ENCODE measurements at places on chromosomes 11 and 22. TPM values are rescaled to one million over a fixed set of nuclear protein-coding genes. Genes with fewer than 3 reads are reported as not detected.

The TEX12 gene
- 0.17 TPM for total RNA-seq

The SYT12 gene
- 0.26 TPM for total RNA-seq

The RAPSN gene
- total RNA-seq, result 0.17 TPM

The RAG1 gene
- total RNA-seq, result 0.99 TPM

The MORC2 gene
- total RNA-seq, result 16.7 TPM

The CCDC73 gene
- total RNA-seq, result under 0.01 TPM

The TSGA10IP gene
- total RNA-seq, result not detected

The PRR33 gene
- total RNA-seq, result not detected

The BIRC3 gene
- 3.3 TPM for total RNA-seq

The RAB38 gene
- total RNA-seq, result 10.1 TPM

The CAT gene
- total RNA-seq, result 93.8 TPM

The GAB4 gene
- total RNA-seq, result not detected

The APOL5 gene
- not detected for total RNA-seq

The MUC2 gene
- not detected for total RNA-seq

The OR5P2 gene
- total RNA-seq, result not detected

The TCP11L1 gene
- total RNA-seq, result 24.1 TPM

The AGBL2 gene
- 2.1 TPM for total RNA-seq

The MS4A3 gene
- not detected for total RNA-seq

The C11orf42 gene
- total RNA-seq, result not detected

The MRGPRX3 gene
- total RNA-seq, result not detected

The CCDC188 gene
- total RNA-seq, result 0.33 TPM

The LTO1 gene
- 20.3 TPM for total RNA-seq

The KRTAP5-1 gene
- not detected for total RNA-seq

The SLC22A8 gene
- total RNA-seq, result not detected

The APOA4 gene
- not detected for total RNA-seq

The TMEM86A gene
- 0.83 TPM for total RNA-seq

The UNC93B1 gene
- total RNA-seq, result 20.5 TPM

The TXN2 gene
- 20.5 TPM for total RNA-seq

The OR4A16 gene
- total RNA-seq, result not detected

The ANO3 gene
- 5.1 TPM for total RNA-seq

The TRIM6 gene
- 8.6 TPM for total RNA-seq

The OR8D1 gene
- total RNA-seq, result not detected

The STX3 gene
- 19.0 TPM for total RNA-seq

The ZBTB44 gene
- 43.9 TPM for total RNA-seq

The PRODH gene
- not detected for total RNA-seq

The SEC14L6 gene
- 0.66 TPM for total RNA-seq

The MEI1 gene
- 0.33 TPM for total RNA-seq

The GGT5 gene
- under 0.01 TPM for total RNA-seq

The SAC3D1 gene
- total RNA-seq, result 10.0 TPM

The TMEM126B gene
- 61.4 TPM for total RNA-seq

The RBX1 gene
- total RNA-seq, result 53.2 TPM

The TMEM45B gene
- total RNA-seq, result not detected

The LRRC74B gene
- not detected for total RNA-seq

The GRAMD1B gene
- total RNA-seq, result 0.26 TPM

The TPCN2 gene
- 8.7 TPM for total RNA-seq

The HTR3A gene
- not detected for total RNA-seq

The UBQLNL gene
- total RNA-seq, result under 0.01 TPM

The TPBGL gene
- not detected for total RNA-seq

The APOBEC3F gene
- 6.2 TPM for total RNA-seq

The ACRV1 gene
- total RNA-seq, result 0.26 TPM

The FOLR3 gene
- 0.99 TPM for total RNA-seq

The MIOX gene
- under 0.01 TPM for total RNA-seq
